Fibroblast of upper back skin (primary cell): ENCODE measurements at places on chromosomes 13 and 19.
A peak's percentile ranks its signal among the peaks of the same experiment; 100 is the strongest.

DNA sequence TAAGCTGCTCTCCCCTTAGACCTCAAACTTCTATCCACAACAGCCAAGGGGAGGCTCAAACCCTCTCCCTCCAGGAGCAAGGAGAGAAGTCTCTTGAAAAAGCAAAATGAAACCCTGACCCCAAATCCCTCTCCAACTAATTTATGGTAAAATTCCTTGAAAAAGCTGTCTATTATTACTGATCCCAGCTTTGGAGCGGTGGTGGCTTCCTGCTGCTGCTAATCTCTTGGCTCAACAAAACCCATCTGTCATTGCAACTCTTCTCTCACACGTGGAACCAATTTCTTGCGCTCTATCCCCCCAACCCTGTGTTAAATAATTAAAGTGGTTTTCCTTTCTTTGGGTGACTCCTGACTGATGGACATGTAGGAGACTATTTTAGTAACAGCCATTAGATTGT, 64.1 kb upstream of the OXGR1 start:
- peak; percentile 92 for DNase-seq

DNA sequence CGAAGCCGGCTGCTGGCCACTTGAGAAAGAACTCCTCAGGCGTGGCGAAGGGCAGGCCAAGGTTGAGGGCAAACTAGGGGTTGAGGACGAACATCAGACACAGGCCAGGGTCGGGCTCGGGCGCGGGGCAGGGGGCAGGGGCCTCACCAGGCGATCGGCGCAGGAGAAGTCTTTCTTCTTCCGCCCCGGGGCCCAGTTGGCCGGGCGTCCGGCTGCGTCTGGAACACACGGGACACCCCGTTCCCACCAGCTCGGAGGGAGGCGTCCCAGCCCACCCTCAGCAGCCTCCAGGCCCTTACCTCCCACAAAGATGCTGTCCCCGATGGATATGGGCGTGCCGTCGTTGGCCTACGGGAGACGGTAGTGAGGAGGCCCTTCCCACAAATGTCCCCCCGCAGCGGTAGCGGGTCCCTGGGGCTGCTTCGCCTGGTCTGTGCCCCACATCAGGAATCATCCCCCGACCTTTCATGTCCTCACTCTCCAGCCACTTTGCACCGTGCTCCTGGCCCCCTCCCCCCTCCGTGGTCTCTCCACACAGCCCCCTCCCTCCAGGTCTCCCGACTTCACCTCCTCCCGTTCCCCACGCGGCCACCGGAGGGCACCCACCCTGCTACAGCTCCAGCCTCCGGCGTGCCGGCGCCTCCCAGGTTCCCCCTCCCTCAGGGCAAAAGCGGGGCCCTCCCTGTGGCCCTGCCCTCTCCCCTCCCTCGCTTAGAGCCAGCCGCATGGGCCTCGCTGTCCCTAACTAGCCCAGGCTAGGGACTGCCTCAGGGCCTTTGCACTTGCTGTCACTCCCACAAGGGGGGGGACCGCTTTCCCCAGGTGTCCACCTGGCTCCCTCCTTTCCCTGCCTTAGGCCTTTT, 4.8 kb downstream of the PNKP start:
- DNase-seq, result no peak

GRCh38 chr19:49157445-49158224, at the start of gene TRPM4:
Gene TRPM4 (plus strand): TSS chr19:49157792. CDS start chr19:49157867, 75 bp downstream.
- DNase-seq, result peak; percentile 77

- DNase-seq, result peak; percentile 20
These were observed 214.6 kb upstream of the SERP2 start for GRCh38 chr13:44158881-44159632.

GRCh38 chr13:103931885-103932284, 865.7 kb upstream of the SLC10A2 start:
- no peak for DNase-seq

- peak; percentile 43 for DNase-seq
These were observed 34.1 kb upstream of the GAS6 start for GRCh38 chr13:113897966-113898365.

DNA sequence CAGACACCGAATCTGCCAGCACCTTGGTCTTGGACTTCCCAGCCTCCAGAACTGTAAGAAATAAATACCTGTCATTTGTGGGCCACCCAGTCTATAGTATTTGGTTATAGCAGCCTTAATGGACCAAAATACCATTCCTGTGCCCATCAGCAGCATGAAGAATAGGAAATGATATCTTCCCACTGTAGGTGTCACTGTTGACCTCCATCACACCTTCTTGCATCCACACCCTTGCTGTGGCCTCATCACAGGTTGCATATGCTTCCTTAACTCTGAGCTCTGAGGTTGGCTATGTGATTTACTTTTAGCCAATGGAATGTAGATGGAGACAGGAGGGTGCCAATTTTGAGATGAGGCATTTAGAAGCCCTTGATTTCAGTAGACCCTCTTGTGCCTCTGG, 242.0 kb upstream of the TSHZ3 start:
- no peak for DNase-seq

GRCh38 chr13:82480415-82480814, 1401.9 kb downstream of the SLITRK1 start:
- no peak for DNase-seq

DNA sequence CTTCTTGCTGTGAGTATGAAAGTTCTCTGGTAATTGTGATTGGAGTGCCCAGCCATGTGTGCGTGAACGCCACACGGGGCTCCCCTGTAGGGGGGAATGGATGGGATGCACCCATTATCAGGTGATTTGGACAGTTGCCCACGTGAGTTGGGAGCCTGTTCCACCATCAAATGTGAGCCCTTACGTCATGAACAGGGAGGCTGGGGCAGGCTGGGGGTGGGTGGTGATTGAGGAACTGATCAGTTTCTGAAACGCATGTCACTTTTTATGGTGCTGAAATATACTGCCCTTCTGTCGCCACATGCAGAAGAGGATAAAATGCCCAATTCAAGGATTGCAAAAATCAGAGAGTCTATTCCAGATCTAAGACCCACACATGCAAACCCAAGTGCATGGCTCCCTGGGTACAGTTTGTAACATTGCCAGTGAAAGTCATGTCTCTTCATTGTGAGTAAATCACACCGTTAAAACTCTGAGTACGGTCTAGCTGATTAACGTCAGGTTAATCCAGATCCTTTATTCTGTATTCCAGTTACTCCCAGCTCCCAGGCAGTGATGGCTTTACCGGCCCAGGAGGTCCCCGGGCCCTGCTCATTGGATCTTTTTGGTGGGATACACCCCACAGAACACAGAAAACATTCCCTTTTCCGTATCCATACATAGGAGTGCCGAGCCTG, 90.2 kb downstream of the RAB20 start:
- DNase-seq, result no peak

DNA sequence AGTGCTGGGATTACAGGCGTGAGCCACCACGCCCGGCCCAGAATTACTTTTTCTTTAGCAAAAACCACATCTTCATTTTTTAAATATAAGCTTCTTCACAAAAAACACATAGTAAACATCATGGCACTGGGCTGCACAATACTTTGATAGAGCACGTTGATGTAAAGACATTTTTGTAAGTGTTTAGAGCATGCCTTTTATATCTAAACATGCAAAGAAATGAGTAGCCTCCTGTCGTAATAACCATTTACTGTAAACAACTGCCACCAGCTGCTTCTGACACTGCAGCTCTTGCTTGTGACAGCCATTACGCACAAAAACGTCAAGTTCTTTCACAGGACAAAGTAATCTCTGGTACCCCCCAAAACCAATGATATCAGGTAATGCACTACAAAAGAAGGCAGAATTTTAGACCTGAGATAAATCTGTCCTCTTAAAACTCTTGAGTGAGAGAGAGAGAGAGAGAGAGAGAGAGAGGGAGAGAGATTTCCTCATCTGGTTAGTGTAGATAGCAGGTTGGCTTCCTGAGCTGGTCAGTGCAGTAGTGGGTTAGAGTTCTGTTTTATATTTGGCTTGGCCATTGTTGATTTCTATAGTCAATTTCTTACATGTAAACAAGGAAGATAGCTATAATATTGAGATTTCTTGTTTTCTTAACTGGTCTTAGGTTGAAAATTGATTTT, 6.7 kb upstream of the ZNF548 start:
- DNase-seq, result no peak

GRCh38 chr13:40213779-40214178, 452.7 kb downstream of the FOXO1 start:
- no peak for DNase-seq

DNA sequence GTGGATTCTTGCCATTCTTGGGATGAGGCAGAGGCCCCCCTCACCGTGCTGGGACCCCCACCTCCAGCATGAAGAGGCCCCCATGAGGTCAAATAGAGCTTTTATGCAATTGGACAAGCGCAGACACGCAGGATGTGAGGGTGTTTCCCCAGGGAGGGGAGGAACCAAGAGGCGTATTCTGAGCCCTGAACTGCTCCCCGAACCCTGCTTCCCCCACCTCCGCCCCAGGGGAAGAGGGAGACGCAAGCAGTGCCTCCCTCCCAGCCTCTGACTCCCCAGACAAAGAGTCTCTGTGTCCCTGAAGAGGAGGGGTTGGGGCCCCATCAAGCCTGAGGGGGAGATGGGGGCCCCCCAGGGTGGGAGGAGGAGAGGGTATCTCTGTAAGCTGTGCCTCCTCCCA, 1.3 kb upstream of the RDH8 start:
- DNase-seq, result no peak

DNA sequence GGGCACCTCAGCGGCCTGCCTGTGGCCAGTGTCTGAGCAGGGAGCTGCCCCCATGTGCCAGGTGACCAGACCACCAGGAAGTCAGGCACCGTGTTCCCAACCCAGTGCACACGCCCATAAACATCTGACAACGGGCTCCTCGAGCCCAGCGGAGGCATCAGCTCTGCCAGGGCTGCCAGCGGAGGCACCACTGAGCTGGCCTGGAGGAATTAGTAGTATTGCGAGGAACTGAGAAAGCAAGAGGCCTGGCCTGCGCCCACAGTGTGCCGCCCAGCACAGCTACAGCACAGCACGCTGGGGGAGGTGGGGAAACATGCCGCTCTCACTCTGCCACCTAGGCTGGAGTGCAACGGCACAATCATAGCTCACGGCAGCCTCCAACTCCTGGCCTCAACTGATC, 44.6 kb downstream of the ANKRD27 start:
- no peak for DNase-seq

GRCh38 chr13:111511219-111511732, 190.8 kb downstream of the TEX29 start:
- DNase-seq, result no peak

DNA sequence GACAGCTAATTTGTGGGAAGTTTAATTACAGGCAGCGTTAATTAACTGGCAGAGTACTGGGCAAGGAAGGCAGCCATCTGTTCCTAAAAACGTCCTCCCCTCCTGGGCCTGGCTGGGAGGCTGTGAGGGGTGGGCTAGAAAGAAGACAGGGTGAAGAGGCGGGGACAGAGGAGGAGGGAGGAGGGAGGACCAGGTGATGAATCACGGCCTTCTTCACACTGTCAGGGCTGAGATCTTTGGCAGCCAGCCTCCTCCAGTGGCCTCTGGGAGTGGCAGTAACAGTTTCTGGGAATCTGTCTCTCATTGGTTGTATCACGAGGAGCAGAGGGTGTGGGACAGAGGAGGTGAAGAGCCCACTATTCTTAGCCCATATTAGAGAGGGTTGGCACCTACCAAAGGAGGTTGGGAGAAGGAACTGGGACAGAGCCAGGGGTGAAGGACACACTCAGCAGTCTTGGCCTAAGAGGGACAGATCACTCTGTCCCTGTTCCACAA, 9.6 kb upstream of the ZNRF4 start:
- DNase-seq, result peak; percentile 47

GRCh38 chr19:14957464-14957863, 16.2 kb downstream of the OR7C2 start:
- DNase-seq, result no peak

DNA sequence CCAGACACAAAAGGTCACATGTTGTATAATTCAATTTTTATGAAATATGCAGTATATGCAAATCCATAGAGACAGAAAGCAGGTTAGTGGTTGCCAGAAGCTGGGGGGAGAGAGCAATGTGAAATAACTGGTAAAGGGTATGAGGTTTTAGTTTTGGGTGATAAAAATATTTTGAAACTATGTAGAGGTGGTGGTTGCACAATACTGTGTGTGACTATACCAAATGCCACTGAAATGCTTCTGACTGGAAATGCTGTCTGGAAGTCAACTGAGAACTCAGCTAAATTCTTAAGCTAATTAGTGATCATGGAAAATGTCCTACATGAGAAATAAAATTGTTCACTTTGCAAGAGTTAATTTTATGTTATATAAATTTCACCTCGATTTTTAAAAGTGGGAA, 65.3 kb upstream of the RXFP2 start:
- peak; percentile 53 for DNase-seq

DNA sequence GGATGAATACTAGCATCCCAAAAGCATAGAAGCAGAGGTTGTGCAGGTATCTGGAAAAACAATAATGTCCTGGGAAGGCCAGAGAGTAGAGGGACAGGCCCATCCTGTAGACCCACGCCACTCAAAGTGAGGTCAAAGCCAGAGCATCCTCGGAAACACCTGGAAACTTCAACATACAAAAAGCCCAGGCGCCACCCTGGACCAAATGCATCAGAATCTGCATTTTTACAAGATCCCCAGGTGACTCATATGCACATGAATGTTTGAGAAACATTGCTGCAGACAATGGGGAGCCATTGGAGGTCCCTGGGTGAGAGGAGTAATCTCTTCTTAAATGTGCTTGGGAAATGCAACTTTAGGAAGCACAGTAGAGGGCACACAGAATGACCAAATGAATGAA, 684.1 kb downstream of the DIAPH3 start:
- DNase-seq, result no peak

DNA sequence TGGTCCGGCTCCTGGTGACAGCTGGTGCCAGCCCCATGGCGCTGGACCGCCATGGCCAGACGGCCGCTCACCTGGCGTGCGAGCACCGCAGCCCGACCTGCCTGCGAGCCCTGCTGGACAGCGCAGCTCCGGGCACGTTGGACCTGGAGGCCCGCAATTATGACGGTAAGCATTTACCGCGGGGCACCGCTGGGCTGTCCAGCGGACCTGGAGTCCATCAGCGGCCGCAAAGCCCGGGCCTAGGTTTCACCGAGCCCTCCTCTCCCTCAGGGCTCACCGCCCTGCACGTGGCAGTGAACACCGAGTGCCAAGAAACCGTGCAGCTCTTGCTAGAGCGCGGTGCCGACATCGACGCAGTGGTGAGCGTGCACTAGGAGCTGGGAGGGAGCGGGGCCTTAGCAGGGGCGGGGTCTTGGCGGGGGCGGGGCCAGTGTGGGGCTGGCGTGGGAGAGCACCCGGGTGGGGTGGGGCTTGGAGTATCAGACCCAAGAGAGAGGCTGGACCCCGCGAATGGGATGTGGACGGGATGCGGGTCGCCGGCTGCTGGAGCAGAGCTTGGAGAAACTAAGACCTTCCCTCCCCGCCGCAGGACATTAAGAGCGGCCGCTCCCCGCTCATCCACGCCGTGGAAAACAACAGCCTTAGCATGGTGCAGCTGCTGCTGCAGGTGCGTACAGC, 8.7 kb downstream of the BCL3 start:
- peak; percentile 77 for DNase-seq

GRCh38 chr19:38669552-38669951, 22.1 kb downstream of the ACTN4 start:
- DNase-seq, result no peak
